HCT116 (cell line): ENCODE measurements at places on chromosomes 11 and 22. TPM values are rescaled to one million over a fixed set of nuclear protein-coding genes. Genes with fewer than 3 reads are reported as not detected.

- H3K4me3 ChIP-seq, result no peak overlapping the region
- H3K27ac ChIP-seq, result no peak overlapping the region
- no peak for DNase-seq
- H3K4me1 ChIP-seq, result peaks cover 16% of the 10 kb centered on the region
- H3K27me3 ChIP-seq, result no peaks in the 10 kb centered on the region
Measured at GRCh38 chr22:50179937-50180726, 5.6 kb upstream of the TRABD start.

GRCh38 chr11:65103476-65103875, 7.5 kb downstream of the VPS51 start:
- DNase-seq, result no peak
- H3K4me1 ChIP-seq, result no peaks in the 10 kb centered on the region; the same call in 1 of the 2 replicates
- no peak overlapping the region for H3K4me3 ChIP-seq
- no peaks in the 10 kb centered on the region for H3K27me3 ChIP-seq
- H3K27ac ChIP-seq, result no peak overlapping the region

- DNase-seq, result no peak
- H3K27ac ChIP-seq, result peak overlapping the region; percentile 95
- peaks cover 32% of the 10 kb centered on the region for H3K4me1 ChIP-seq
- H3K36me3 ChIP-seq, result peaks cover 9% of the 10 kb centered on the region
- no peaks in the 10 kb centered on the region for H3K27me3 ChIP-seq
- peak overlapping the region; percentile 78 for H3K4me3 ChIP-seq
Measured at GRCh38 chr22:28741200-28741784, 328 bp downstream of the CHEK2 start.

- no peaks in the 10 kb centered on the region for H3K4me1 ChIP-seq
- no peak overlapping the region for H3K27ac ChIP-seq
- no peak for DNase-seq
- H3K27me3 ChIP-seq, result no peaks in the 10 kb centered on the region
Measured at GRCh38 chr11:117456027-117456720, 128.5 kb downstream of the CEP164 start.

DNA sequence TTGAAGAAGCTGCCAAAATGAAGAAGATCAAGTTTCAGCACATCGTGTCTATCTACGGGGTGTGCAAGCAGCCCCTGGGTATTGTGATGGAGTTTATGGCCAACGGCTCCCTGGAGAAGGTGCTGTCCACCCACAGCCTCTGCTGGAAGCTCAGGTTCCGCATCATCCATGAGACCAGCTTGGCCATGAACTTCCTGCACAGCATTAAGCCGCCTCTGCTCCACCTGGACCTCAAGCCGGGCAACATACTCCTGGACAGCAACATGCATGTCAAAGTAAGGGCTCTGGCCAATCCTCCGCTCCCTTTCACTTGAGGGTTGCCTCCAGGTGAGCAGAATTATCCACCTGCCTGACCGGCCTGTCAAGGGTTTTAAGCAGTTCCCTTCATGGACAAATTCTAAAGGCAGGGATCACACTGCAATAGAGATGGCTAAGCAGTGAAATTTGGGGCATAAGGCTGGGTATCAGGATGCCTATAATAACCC, 6.0 kb downstream of the ANKK1 start:
- no peak overlapping the region for H3K4me3 ChIP-seq
- H3K27ac ChIP-seq, result no peak overlapping the region
- no peak for DNase-seq
- no peaks in the 10 kb centered on the region for H3K4me1 ChIP-seq

GRCh38 chr22:39176714-39177455, 24.4 kb upstream of the CBX7 start:
- peaks cover 68% of the 10 kb centered on the region for H3K4me1 ChIP-seq
- no peak for DNase-seq
- no peaks in the 10 kb centered on the region for H3K36me3 ChIP-seq
- H3K27ac ChIP-seq, result no peak overlapping the region

Gene DGCR2
- total RNA-seq, result 42.9 TPM

- H3K4me3 ChIP-seq, result no peak overlapping the region
- H3K27ac ChIP-seq, result no peak overlapping the region
- no peaks in the 10 kb centered on the region for H3K4me1 ChIP-seq
- H3K27me3 ChIP-seq, result peaks cover 24% of the 10 kb centered on the region
- no peaks in the 10 kb centered on the region for H3K36me3 ChIP-seq
Measured at GRCh38 chr11:128399251-128400121, 187.9 kb downstream of the ETS1 start.

- H3K27ac ChIP-seq, result no peak overlapping the region
- H3K4me3 ChIP-seq, result no peak overlapping the region
- no peaks in the 10 kb centered on the region for H3K36me3 ChIP-seq
- H3K4me1 ChIP-seq, result no peaks in the 10 kb centered on the region
Measured at GRCh38 chr11:128874427-128874826, 7.3 kb upstream of the KCNJ1 start.

DNA sequence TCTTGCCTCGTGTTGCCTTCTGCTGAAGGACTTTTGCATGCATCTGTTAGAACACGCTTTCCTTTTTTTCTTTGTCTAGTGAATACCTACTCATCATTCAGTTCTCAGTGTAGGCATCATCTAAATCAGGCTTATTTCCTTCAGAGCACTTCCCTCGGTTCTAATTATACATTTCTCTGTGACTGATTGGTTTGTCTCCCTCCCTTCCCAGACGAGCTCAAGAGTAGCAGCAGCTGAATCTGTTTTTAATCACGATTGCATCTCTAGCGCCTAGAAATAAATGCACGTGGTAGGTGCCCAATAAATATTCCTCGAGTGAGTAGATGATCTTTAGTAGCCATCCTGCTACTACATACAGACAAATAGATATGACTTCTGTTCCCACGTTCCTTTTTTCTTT, 6.3 kb downstream of the CEP164 start:
- H3K36me3 ChIP-seq, result no peaks in the 10 kb centered on the region; the same call in 1 of the 2 replicates
- no peaks in the 10 kb centered on the region for H3K4me1 ChIP-seq
- H3K4me3 ChIP-seq, result no peak overlapping the region
- H3K27ac ChIP-seq, result no peak overlapping the region
- H3K27me3 ChIP-seq, result no peaks in the 10 kb centered on the region

Gene MOGAT2
- total RNA-seq, result 0.12 TPM

DNA sequence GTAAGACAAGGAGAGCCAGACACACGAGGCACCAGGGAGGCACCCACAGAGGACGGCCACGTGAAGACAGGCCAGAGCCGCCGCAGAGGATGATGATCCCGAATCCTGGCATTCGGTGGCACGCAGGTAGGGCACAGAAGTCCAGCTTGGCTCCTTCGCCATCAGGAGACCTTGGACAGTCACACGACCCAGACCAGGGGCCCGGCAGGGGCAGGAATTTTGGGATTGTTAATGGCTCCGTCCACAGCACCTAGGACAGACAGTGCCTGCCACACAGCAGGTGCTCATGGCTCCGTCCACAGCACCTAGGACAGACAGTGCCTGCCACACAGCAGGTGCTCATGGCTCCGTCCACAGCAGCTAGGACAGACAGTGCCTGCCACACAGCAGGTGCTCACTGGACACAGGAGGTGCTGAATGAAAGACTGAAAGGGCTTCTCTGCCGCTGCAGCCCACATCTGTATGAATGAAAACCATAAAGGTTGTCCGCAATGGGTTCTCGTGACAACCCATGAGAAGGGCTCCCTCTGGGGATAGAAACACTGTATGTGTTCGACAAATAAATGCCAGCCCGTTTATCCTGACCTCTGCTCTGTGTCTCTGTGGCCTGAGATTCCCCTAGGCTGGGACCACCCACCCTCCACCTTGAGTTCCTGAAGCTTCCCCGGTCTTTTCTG, 341.6 kb downstream of the CTTN start:
- DNase-seq, result no peak
- H3K27ac ChIP-seq, result no peak overlapping the region
- no peaks in the 10 kb centered on the region for H3K36me3 ChIP-seq
- no peak overlapping the region for H3K4me3 ChIP-seq
- peaks cover 6% of the 10 kb centered on the region for H3K4me1 ChIP-seq
- H3K27me3 ChIP-seq, result no peaks in the 10 kb centered on the region

Gene MUC2
- 0.47 TPM for total RNA-seq

Gene PLEKHB1
- 22.9 TPM for total RNA-seq

Gene TREH
- 0.15 TPM for total RNA-seq

GRCh38 chr22:31124811-31125465, 2.2 kb downstream of the INPP5J start:
- H3K27me3 ChIP-seq, result no peaks in the 10 kb centered on the region
- H3K4me3 ChIP-seq, result no peak overlapping the region
- H3K4me1 ChIP-seq, result peaks cover 9% of the 10 kb centered on the region
- H3K36me3 ChIP-seq, result no peaks in the 10 kb centered on the region
- H3K27ac ChIP-seq, result no peak overlapping the region

DNA sequence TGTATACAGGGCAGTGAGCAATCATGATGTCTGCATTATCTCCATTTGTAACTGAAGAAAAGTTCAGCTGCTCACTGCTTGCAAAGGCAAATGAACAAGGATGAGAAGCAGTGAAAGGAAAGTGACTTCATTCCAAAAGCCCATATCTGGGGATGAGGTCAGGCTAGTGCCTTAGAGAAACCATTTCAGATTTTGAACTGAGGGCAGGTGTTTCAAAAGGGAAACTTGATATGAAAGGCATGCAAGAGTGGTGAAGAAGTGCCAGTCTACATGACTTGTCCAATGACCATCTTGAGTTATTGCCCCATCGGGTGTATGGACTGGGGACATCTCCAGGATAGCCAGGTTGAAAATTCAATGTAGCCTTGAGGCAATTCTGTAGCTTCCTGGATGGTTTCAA, 7.3 kb upstream of the APOL4 start:
- H3K36me3 ChIP-seq, result no peaks in the 10 kb centered on the region
- H3K27ac ChIP-seq, result no peak overlapping the region
- no peak overlapping the region for H3K4me3 ChIP-seq
- H3K27me3 ChIP-seq, result peaks cover 11% of the 10 kb centered on the region
- no peaks in the 10 kb centered on the region for H3K4me1 ChIP-seq
- no peak for DNase-seq

DNA sequence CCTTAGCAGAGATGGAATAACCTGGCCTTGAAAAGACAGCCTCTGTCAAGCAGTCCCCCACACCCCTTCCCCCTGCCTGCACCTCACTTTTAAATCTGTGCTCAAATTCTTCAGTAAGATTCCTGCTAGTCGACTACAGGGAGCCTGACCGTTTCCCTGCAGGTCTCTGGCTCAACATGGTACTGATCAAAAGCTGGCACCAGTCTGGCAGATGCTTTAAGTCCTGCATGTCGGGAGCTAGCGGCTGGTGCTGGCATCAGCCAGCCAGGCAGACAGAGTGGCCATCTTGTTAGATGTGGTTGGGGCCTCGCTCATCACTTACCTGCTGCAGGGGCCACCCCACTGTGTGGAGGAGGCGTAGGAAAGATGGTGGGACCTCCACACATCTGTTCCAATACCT, 204.4 kb upstream of the SORL1-AS1 start:
- no peak overlapping the region for H3K4me3 ChIP-seq
- no peak for DNase-seq
- H3K27ac ChIP-seq, result no peak overlapping the region
- no peaks in the 10 kb centered on the region for H3K36me3 ChIP-seq
- H3K4me1 ChIP-seq, result peaks cover 19% of the 10 kb centered on the region
- H3K27me3 ChIP-seq, result no peaks in the 10 kb centered on the region
